T-helper 1 cell treated with Interleukin-12 subunit alpha and Interleukin-12 subunit beta and Interleukin-4 antibody, amounts not matched to agents 30 ng/mL and 1 ng/mL, for 36 hours (primary cell): ENCODE measurements at places on chromosomes 1 and 21. TPM values are rescaled to one million over a fixed set of nuclear protein-coding genes. Genes with fewer than 3 reads are reported as not detected.

Gene MXRA8
- total RNA-seq, result 0.25 and 0.27 TPM in 2 replicates

Gene TMEM269
- 0.32 and 0.54 TPM in 2 replicates for total RNA-seq

Gene HLX
- total RNA-seq, result 5.2 and 6.0 TPM in 2 replicates

Gene ZNF683
- total RNA-seq, result 0.34 TPM in 1 of 2 replicates, not detected in the other

Gene MCM3AP
- total RNA-seq, result 106 and 114 TPM in 2 replicates

Gene TRABD2B
- total RNA-seq, result not detected in 2 replicates

Gene SUCO
- 48.1 and 49.5 TPM in 2 replicates for total RNA-seq

Gene ZNF695
- 0.17 TPM in 1 of 2 replicates, not detected in the other for total RNA-seq

Gene TXNDC12
- total RNA-seq, result 53.1 and 59.7 TPM in 2 replicates

Gene CFAP141
- total RNA-seq, result not detected in 2 replicates

Gene RNU1-3
- total RNA-seq, result 2,156 and 2,251 TPM in 2 replicates

Gene ZYG11A
- 0.10 and 0.17 TPM in 2 replicates for total RNA-seq

Gene ESRRG
- total RNA-seq, result not detected in 2 replicates

Gene ARHGEF16
- not detected in 2 replicates for total RNA-seq

Gene ZNF593OS
- not detected in 2 replicates for total RNA-seq

Gene FAM72C
- 10.2 and 11.0 TPM in 2 replicates for total RNA-seq

Gene MAP10
- 4.0 and 4.5 TPM in 2 replicates for total RNA-seq
